Right renal pelvis (tissue), 4 donors: ENCODE measurements at places on chromosomes 3 and 15. TPM values are rescaled to one million over a fixed set of nuclear protein-coding genes. Genes with fewer than 3 reads are reported as not detected.

DNA sequence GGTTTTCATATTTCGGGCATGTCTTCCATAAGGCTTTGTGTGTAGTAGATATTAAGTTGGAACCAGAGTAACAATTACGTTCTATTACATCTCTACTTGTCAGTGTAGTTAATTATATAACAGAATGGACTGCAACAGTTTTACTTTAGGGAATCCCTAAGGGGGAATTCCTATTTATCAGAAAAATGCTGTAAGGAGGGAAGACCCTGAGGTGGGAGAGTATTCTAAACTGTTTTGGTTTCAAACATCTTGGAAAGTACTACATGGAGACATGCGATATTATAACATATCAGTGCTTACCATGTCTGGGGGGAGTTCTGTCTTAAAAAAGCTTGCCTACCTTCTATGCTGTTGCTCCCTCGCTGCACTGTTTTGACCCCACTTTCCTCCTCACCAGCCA lies 238.1 kb downstream of the LPP start:
- DNase-seq: no peak

DNA sequence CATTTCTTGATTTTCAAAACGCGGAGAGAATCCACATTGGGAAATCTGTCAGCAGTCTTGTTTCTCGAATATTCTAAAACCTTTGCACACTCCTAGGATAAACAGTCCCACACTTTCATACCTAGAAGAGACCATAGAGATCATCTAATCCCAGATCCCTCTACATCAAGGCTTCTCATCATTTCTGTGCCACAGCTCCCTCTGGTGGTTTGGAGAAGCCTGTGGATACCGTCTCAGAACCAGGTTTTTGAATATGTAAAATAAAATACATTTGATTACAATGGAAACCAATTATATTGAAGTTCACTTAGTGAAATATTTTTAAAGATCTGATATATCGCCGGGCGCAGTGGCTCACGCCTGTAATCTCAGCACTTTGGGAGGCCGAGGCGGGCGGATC lies 211.9 kb upstream of the GOLGA6L4 start:
- DNase-seq: no peak

- DNase-seq: no peak
These were observed 9.7 kb upstream of the ALCAM start for GRCh38 chr3:105356988-105357387.

- no peak for DNase-seq
These were observed 71.0 kb downstream of the SETD5 start for GRCh38 chr3:9468460-9468859.

CAV3 gene
- polyA plus RNA-seq: 0.72 TPM
